ENCODE measurements at places on chromosomes 1 and 21.

- no peak for DNase-seq
These were observed 322.5 kb upstream of the FAM78B start for GRCh38 chr1:166489356-166489669.

DNA sequence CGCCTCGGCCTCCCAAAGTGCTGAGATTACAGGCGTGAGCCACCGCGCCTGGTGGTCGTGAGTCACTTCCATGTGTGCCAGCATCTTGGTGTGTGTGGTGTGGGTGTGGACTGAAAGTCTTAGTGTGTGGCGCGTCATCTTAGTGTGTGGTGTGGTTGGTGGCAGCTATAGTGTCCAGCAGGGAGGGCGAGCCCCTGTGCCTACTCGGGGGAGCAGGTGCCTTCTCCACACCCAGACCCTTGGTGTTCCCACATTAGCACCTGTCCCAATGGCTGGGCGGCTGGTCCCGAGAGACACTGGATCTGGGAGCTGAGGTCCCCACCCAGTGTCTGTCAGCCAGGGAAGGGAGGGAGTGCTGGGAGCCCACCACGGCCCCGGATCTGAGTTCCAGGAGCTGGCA lies 2.8 kb downstream of the SCNN1D start:
- no peak for DNase-seq

DNA sequence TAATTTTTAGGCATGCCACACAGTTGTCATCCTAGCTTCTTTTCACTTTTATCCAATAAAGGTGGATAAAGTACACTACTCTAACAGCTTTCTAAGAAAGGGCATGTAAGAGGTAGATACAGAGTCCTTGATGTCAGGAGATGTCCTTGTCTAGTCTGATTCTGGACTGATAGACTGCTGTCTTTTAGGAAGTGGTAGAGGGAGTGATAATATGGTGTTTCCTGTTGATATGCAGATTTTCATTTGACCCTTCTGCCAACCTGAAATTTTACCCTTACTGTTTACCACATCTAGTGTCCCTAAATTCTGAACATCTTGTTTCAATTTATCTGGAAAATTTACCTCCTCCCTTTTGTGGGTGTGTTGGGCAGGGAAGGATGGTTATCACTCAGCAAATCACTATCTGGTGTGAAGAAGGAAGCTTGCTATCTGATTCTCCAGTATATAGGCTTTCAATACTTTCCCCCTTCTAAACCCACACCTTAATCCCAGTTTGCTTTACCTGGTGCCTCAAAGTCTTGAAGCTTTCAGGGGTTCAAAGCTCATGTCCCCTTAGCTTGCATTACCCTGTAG lies 354.9 kb upstream of the SNX7 start:
- DNase-seq, result peak; percentile 39

DNA sequence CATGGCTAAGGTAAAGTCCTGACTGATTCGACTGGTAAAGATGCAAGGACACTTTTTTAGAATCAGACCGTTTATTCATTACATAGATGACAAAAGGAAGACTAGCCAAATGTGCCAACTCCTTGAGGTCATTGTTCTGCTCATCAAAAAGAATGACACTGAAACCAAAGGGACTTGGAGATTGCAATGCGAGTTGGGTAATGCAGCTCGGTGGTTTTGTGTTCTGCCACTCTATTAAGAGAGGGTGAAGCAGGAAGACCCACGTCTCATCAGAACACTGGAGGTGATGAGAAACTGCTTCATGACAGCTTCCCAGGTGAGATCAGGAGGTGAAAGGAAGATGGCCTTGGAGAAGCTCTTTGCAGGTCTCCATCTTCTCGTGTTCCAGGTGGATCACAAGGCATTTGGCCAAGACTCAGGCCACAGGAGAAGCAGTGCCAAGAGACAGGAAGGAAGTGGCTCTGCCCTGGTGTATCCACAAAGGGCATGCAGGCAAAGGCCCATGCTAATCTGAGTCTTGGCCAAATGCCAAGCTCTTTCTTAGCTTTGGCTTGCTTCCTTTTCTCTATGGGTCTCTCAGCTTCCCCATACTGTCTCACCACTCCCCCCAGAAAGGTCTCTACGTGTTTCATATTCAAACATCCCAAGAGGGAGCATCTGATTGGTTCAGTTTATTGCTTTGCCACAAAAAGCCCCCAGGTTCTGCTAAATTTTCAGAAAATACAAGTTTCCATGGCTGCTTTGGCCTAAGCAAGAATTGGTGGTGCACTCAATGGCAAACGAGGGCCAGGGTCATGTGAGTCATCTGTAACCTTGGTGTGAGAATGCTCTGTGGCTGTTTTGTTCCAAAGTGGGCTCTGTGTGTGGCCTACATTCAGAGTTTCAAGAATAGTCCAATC lies 5.7 kb upstream of the CCT8 start:
- peak; percentile 89 for DNase-seq

GRCh38 chr1:88311907-88312306 lies 372.2 kb upstream of the PKN2 start:
- DNase-seq, result no peak

DNA sequence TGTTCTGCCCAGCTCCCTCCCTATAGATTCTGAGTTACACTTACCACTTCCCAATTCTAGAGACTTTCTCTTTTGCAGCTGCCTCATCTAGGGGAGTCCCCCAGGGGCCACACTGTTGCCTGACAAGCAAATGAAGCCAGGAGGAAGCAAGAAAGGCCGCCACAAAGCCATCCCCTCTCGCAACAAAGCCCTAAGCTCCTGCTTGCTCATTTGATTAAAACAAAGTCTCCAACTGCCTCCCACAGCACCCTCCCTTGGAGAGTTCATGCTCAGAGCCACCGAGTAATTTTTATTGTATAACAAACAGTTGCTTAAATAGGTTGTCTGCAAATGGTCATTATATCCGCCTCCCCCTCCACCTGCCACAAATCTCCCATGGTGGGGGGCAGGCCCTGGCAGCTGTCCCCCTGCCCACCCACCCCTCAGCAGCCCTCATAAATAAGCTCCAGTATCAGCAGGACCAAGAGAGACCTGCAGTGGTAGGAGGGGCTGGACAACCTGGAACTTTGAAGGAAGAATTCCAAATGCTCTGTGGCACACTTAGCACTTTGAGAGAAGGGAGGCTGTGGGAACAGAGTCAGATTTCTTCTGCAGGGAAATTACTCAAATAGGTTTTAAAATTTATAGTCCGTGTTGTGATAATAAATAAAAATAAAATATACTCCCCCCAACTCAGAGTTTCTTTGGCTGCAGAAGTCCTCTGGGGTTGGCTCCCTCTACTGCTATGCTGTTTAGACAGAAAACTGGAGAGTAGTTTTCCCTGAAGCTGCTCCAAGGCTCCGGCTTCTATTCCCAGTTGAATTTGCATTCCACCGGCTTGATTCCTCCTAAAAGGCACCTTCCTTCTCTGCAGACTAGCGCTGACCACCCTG lies 237.5 kb downstream of the TTLL7 start:
- DNase-seq, result no peak

DNA sequence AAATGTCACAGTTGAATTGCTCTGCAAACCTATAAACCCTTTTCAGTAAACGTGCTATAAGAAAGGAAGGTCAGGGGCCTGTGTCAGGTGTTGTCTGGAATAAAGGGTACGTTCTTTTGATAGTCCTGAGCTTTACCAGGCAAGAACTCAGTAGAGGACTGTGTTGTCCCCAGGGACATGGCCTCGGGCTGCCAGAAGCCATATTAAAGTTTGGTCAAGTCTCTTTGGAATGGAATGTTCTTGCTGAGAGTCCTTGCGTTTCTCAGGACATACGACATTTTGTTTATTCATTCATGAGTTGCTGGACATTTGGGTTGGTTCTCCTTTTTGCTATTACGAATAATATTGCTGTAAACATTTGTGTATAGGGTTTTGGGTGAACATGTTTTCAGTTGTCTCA lies 16.8 kb downstream of the VPS13D start:
- DNase-seq, result no peak

GRCh38 chr1:165112260-165112659 lies 244.3 kb downstream of the LMX1A start:
- no peak for DNase-seq

GRCh38 chr1:237183963-237184540 lies 142.1 kb downstream of the RYR2 start:
- DNase-seq, result no peak

GRCh38 chr1:164256456-164256855 lies 302.5 kb upstream of the PBX1 start:
- no peak for DNase-seq

DNA sequence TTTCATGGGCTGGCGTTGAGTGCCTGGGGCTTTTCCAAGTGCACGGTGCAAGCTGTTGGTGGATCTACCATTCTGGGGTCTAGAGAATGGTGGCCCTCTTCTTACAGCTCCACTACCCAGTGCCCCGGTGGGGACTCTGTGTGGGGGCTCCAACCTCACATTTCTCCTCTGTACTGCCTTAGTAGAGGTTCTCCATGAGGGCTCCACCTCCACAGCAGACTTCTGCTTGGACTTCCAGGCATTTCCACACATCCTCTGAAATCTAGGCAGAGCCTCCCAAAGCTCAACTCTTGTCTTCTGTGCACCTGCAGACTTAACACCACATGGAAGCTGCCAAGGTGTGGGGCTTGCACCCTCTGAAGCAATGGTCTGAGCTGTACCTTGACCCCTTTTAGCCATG lies 82.1 kb downstream of the CCDC18 start:
- no peak for DNase-seq

- DNase-seq, result peak; percentile 61
These were observed 9.5 kb downstream of the STX6 start for GRCh38 chr1:181013144-181013543.

DNA sequence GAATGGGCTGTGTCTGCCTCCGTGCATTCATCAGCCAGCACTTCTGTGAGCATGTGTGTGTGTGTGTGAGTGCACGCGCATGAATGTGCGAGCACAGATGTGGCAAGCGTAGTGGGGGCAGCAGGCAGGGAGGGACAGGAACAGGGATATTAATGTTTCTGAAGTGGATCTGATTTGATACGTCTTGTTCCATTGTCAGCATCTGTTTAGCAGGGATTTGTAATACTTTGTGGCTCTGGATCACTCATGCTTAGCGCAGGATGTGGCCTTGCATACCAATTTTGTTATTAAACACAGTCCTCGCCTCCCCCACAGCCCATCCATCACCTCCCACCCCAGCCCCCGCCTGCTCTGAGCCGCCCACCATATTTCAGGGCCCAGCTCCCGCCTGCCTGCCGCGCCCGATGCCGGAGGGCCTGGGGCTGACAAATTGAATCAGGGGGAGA lies 52.4 kb downstream of the TMEM53 start:
- DNase-seq, result no peak

DNA sequence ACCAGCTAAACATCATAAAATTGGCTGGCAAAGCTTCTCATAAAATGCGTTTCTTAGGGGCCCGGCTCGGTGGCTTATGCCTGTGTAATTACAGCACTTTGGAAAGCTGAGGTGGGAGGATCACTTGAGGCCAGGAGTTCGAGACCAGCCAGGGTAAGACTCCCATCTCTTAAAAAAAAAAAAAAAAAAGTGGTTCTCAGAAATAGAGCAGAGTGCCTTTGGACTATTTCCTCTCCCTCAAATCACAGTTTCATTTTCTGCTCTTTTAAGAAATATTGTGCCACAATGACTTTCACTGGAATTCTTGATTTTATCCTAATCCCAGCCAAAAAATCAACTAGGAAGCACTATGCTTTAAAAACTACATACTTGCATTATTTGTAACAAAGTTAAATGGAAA lies 13.3 kb downstream of the HSF2BP start:
- DNase-seq, result no peak

- DNase-seq, result no peak
These were observed at the start of gene KRTAP20-4 for GRCh38 chr21:30620522-30620921. Gene KRTAP20-4 (plus strand): TSS chr21:30620627.

GRCh38 chr1:210372931-210373627 lies 44.4 kb downstream of the HHAT start:
- no peak for DNase-seq

DNA sequence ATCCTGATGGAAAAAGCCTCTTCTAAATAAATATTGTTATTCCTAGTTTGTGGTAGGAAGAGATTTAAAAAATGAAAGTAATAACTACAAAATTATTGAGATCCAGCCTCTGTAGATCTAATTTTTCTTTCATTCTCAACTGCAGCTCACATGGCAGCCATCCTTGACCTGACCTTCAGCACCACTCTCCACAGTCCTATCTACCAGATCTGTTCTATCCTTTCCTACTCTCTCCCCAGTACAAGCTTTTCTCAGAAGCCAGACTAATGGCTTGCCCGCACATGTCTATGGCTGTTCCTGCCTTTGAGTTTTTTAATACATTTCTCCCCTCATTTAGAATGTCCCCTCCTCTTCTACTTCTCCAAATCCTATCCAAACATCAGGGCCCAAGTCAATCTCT lies 51.5 kb downstream of the MACO1 start:
- DNase-seq, result no peak

DNA sequence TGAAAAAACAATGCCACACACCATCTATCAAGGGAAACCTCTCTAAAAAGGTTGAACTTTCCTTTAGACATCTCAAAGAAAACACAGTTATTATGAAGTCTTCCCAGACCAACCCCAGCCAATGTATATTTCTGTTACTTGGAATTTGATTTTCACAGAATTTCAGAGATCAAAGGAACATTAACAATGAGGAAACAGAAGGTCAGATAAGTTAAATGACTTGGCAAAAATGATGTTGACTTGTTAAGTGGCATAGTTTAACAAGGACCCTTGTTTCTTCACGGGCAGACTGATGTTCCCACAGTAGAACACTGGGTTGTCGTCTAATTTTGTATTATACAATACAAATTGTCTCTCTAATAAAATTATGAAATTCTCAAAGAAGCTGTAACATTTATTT lies 29.0 kb downstream of the NME7 start:
- DNase-seq, result peak; percentile 93

DNA sequence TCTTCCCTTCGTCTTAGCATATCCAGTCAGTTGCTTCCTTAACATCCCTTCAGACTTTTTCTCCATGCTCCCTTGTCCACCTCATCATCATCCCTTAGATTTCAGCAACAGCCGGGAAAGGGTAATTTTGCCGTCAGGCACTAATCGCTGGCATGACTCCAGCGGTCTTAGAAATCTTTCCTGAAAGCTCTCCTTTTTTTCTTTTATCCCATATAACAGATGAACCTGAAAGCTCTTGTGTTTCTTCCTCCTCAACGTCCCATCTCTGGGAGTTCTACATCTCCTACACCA lies 10.4 kb upstream of the BOLA1 start:
- no peak for DNase-seq

- DNase-seq, result no peak
These were observed 65.7 kb downstream of the NVL start for GRCh38 chr1:224264321-224264720.

GRCh38 chr1:214638459-214638807 lies 35.4 kb downstream of the CENPF start:
- no peak for DNase-seq

- no peak for DNase-seq
These were observed 24.0 kb downstream of the PPT1 start for GRCh38 chr1:40073062-40073461.

GRCh38 chr1:203640723-203641502 lies 14.3 kb downstream of the ATP2B4 start:
- DNase-seq, result no peak

GRCh38 chr1:233057836-233058235 lies 107.4 kb downstream of the NTPCR start:
- no peak for DNase-seq

GRCh38 chr1:240282061-240282830 lies 190.6 kb downstream of the FMN2 start:
- no peak for DNase-seq

- DNase-seq, result peak; percentile 27
These were observed 13.5 kb upstream of the IKBKE start for GRCh38 chr1:206456577-206457370.

GRCh38 chr1:239719642-239720258 lies 333.4 kb downstream of the CHRM3 start:
- peak; percentile 85 for DNase-seq

Data from hematopoietic multipotent progenitor cell treated with erythropoietin and hydrocortisone succinate and interleukin-3 and kit ligand, for 6 days (in vitro differentiated cells).